NCI-H187 treated with DMSO at 0.1 percent for 48 hours (cell line): ENCODE measurements at places on chromosomes 2 and 18.

DNA sequence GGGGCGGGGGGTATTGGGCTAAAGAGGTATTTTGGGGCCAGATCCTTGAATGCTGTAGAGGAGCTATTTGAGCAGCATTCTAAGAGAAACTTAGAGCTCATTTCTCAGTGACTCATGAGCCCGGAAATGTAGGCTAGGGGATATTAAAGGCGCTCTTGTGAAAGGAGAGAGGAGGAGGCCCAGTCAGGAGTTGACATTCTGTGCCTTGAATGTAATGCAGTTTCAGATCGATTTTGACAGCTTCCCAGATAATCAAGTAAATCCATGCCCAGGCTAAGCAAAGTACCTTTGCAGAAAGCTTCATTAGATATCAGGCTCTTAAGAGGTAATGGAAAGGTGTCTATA lies 1.5 kb downstream of the CAB39 start:
- DNase-seq = no peak

GRCh38 chr2:38446418-38446817 lies 69.3 kb upstream of the ATL2 start:
- DNase-seq = no peak

DNA sequence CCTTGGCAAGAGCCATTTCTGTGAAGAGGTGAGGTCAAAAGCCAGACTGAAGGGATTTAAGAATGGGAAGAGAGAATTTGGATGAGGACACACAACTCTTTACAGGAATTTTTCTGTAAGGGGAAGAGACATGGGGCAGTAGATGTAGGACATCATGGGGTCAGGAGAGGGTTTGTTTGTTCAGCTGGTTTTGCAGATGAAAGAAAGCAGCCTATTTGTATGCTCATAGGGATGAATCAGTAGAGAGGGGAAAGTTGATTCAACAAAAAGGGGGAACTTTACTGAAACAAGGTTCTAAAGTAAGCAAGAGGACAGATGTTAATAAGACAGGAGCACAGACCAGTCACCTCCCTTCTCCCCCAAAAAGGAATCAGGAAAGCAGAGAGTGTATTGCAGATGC lies 11.2 kb downstream of the SCG2 start:
- no peak for DNase-seq

DNA sequence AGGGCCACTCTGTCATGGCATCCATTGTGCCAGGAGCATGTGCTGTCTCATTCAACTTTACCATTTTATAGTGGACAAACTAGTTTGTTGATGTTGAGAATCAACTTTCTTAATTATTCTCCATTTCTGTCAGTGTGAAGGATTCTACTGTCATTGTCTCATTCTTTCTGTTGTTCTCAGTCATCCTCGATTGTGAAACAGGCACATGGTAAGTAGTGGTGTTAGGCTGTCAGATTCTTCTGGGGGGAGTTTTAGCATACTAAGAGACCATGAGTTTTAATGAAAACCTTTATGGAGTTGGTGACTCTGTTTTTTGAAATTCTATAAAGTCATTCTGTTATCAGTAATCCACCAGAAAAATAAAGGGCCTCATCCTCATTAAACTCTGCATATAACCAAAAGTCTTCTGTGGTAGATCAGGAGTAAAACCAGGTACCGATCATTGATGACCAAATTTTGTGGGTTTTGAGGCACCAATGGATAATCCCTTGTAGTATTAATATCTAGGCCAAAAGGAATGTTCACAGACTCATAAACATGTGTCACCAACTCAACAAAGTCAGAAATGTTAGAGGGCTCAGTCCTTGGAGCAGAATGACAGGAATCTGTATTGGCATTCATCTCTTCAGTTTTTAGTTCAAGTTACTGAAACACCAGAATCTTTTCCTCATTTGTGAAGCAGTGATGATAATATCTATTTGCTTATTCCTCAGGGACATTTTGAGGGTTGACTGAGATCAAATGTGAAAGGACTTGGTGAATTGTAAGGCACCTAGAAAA lies 73.2 kb downstream of the CERS6 start:
- no peak for DNase-seq
